ENCODE measurements at places on chromosomes 2 and 18.

GRCh38 chr2:101751875-101752619, 54.5 kb downstream of the MAP4K4 start:
- DNase-seq: no peak

- DNase-seq: no peak
These were observed 32.7 kb downstream of the NLRC4 start for GRCh38 chr2:32231959-32232358.

- DNase-seq: no peak
These were observed 165.3 kb downstream of the SNTG2 start for GRCh38 chr2:1115843-1116539.

DNA sequence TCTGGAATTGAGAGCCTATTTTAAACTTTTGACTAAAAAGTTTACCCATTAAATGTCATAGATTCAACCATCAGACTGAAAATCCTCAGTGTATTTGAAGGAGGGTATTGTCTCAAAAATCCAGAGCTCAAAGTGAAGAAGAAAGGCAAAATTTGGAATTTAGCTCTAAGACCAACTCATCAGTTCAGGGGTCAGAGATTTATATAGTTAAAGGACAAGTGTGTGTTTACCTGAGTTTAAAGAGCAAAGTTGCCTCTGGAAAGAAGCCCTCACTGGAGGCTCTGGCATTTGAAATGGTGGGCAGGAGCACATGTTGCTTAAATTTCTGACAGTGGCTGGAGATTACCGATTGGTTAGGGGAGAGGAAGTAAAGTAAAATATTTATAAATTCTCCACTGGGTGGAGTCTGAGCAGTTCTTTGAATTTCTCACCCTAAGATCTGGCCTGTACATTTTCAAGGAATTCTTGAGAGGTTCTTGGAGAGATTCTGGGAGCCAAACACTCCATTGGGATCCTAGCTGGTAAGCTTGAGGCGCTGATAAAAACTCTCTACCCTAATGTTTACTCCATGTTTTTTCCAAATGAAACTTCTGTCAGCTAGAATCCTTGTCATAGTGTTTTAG, at the start of gene KYNU:
KYNU (plus strand) TSS at position 449 of the 623 bp plus-strand sequence. CDS start 7,704 bp downstream, outside the sequence.
- DNase-seq: no peak

DNA sequence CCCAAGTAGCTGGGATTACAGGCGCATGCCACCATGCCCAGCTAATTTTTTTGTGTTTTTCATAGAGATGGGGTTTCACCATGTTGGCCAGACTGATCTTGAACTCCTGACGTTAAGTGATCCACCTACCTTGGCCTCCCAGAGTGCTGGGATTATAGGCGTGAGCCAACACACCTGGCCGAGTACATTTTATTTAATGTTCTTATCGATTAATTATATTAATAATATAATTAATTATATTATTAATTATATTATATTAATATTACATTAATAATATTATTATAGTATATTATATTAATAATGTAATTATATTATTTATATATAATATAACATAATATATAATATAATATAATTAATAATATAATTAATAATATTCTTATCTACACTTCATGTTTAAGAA, 101.4 kb downstream of the CCDC85A start:
- no peak for DNase-seq

GRCh38 chr18:24443870-24444269, 16.6 kb upstream of the HRH4 start:
- no peak for DNase-seq

- no peak for DNase-seq
These were observed 10.6 kb downstream of the EMX1 start for GRCh38 chr2:72927619-72928550.

DNA sequence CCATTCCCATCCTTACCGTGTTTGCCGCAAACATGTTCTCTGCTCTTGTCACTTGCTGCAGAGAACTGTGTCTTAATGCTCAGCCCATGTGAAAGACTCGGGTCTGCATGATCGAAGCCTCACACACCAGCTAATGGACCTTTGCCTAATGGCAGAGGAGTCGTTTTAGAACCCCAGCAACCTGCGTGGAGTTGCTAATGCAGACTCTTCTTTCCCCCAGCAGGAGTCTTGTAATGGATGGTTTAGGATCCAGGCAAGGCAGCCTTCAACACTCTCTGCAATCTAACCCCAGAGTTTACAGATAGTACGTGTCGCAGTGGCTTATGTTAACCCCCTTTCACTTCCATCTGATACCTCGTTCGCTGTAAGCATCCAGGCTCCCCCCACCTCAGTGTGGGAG, 316.4 kb downstream of the AGAP1 start:
- no peak for DNase-seq

GRCh38 chr2:46296216-46296839, 879 bp upstream of the EPAS1 start:
- DNase-seq: no peak

GRCh38 chr2:96578731-96579130, 42.2 kb downstream of the ARID5A start:
- no peak for DNase-seq

DNA sequence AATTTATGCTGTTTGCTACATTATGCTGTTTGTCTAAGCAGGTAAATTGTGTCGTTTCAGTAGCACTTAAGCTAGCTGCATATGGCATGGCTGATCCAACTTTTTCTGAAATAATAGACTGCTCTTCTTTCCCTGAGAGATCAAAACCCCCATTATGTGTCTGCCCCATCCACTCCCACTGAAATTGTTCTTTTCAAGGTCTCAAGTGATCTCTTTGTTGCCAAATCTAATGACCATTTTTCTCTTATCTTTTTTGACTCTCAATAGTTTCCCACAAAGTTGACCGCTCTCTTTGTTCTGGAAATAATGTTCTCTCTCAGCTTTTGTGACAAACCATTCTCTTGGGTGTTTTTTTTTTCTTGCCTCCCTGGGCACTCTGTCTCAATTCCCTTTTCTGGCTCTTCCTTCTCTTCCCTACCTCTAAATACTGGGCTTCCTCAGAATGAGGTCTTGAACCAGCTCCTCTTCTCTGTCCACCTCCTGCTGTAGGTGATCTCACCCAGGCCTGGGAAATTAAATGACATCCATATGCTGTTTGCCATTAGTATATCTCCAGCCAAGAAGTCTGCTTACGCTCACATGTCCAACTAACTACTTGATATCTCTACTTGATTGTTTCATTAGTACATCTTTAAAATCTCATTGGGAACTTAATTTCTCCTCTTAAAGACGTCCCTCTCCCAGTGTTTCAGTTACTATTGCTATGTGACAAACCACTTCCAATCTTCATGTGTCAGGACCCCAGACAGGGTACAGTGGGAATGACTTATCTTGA, 107.3 kb upstream of the TLK1 start:
- DNase-seq: no peak

GRCh38 chr18:8658858-8659485, 46.4 kb upstream of the MTCL1 start:
- peak; percentile 47 for DNase-seq
